ENCODE measurements at places on chromosomes 4 and X. TPM values are rescaled to one million over a fixed set of nuclear protein-coding genes. Genes with fewer than 3 reads are reported as not detected.

The UBE2A gene
- 38.7 TPM for total RNA-seq

The TAF7L gene
- 0.20 TPM for total RNA-seq

The ATOH1 gene
- total RNA-seq = not detected

The PLXNB3 gene
- total RNA-seq = 15.2 TPM

The SMIM31 gene
- total RNA-seq = not detected

Data from smooth muscle cell of the pulmonary artery (primary cell).